RCC 7860 (cell line): ENCODE measurements at places on chromosomes 3 and 15.

DNA sequence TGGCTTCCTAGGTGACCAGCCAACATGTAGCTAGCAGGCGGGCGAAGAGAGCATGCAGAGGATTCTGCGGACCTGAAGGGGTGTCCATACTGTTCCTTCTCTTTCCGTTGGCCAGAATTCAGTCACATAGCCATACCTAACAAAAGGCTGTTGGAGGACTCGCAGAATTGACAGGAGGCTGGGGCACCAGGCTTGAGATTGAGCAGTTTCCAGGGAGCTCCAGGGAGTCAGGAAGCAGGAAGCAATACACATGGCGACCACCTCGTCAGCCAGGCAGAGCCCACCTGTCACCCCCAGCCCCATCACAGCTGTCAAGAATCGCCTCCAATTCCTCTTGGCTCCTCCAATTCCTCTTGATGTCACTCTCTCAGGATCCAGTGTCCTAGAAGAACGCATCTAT is 13.2 kb upstream of the DNAJA4 start:
- DNase-seq, result no peak

DNA sequence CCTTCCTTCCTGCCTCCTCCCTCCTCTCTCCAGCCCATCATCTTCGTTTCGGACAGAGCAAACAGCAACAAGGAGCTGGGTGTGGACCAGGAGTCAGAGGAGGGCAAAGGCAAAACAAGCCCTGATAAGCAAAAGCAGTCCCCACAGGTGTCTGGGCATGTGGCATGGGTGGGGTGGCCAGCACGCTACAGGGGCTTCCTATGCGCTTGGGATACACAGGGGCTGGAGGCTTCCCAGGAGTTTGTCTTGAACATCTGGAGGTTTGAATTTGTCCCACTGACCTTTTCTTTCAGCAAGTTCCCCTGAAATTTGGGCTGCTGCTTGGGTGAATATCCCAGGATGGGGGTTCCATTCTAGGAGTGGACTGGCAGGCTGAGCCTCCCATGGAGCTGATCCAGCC is 48.9 kb downstream of the CAPN3 start:
- DNase-seq, result no peak

- DNase-seq, result no peak
These were observed 6.3 kb upstream of the ATP1B3 start for GRCh38 chr3:141870091-141870687.

DNA sequence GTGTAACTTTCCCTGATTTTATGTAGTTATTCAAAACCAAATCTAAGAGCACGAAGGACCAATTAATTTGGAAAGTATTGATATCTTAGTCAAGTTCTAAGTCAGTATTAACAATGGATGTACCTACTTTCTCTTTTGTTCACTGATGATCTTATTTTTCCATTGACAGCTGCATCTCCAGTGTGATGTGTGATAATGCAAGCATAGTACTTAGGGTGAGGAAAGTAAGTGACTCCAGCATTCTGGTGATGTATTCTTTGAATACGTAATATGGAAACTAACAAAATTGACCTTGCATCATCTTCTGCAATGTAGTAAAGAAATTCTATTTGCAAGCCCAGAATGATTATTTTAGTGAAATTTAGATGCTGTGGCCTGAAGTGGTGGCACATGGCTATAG is 22.4 kb downstream of the FBXW12 start:
- no peak for DNase-seq

- no peak for DNase-seq
These were observed 851.1 kb downstream of the FHIT start for GRCh38 chr3:60399861-60400845.

GRCh38 chr15:43977072-43977884 is 150.5 kb downstream of the WDR76 start:
- peak; percentile 58 for DNase-seq

DNA sequence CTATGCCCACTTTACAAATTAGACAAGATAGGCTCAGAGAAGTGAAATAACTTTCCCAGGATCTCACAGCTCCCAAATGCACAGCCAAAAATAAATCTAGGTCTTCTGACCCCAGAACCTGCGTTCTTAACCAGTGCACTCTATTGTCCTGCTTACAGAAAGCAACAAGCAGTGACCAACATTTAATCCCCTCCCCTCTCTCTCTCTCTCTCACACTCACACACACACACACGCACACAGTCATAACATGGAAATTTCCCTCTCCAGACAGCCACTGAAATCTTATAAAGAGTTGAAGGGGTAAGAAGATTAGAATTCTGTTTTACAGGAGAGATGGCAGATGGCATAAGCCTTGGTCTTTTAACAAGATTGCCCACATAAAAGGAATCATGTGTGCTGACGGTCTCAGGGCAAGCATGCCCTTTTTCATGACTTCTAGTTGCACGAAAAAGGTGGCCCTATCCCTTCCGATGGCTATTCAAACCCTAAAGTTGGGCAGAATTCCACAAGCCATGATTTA is 29.4 kb downstream of the EOGT start:
- DNase-seq, result no peak

DNA sequence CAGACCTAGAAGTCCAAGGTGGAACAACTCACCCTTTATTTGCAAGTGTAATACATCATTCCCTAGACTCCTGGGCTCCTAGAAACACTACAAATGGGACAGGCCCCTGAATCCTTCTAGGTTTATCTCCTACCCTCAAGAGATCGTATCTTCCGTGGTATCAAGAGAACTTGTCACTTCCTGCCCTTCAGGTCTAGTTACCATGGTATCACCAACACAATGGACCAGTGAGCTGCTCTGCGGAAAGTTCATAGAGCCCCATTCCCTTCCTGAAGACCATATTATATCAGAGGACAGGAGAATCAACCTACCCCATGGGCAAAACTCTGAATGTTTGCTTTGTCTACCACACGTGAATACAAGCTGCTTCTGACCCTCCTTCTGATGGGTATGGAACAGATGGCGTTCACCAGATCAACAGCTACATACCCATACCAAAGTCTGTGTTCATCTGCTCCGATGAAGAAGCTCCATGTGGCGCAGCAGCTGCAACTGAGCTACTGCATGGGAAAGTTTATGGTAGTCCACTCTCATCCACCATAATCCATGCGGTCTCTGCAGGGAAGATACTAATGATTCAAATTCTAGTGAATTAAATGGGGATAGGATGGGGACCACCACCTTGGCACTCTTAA is 84.6 kb upstream of the KLF13 start:
- DNase-seq, result no peak

DNA sequence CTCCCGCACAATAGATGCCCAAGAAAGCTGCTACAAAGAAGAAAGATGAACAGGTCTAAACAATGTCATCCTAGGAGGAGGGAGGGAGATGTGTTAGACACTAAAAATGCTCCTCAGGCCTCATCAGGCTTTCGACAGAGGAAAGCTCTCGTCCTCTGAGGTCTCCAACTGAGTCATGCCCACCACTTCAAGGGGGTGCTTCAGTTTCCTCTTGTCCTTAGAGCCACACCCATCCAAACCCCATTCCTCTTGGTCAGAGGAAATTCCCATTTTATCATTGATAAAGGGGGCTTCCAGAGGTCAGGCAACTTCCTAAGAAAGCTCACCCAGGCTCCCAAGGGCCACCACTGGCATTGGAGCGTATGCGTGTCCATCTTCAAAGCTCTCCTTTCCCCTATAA is 50.1 kb downstream of the HEG1 start:
- DNase-seq, result no peak

DNA sequence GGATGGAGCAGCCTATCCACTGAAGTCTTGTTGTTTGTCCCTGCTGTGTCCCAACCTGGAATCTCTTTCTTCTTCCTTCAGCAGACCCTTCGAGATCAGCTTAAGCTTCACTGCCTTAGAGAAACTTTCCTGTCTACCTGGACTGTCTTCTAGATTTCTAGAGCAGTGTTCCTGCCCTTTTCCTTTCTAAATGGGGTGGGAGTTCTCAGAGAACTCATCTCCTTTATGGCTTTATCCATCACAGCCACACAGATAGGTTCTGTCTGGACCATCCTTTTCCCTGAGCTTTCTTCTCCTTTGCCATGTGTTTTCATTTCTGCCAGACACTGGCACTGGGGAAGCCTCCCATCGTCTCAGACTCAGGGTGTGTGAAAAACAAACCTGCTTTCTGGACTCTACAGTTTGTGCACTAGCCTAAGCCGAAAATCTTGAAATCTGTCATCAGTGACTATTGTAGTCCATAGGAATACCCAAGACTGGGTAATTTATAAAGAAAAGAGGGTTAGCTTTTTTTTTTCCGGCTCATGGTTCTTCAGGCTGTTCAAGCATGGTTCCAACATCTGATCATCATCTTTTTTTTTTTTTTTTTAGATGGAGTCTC is 177.5 kb downstream of the PGPEP1L start:
- DNase-seq, result no peak
